ENCODE measurements at places on chromosomes 5 and 9.

- DNase-seq, result no peak
These were observed 29.9 kb downstream of the DPYSL3 start for GRCh38 chr5:147479949-147480348.

DNA sequence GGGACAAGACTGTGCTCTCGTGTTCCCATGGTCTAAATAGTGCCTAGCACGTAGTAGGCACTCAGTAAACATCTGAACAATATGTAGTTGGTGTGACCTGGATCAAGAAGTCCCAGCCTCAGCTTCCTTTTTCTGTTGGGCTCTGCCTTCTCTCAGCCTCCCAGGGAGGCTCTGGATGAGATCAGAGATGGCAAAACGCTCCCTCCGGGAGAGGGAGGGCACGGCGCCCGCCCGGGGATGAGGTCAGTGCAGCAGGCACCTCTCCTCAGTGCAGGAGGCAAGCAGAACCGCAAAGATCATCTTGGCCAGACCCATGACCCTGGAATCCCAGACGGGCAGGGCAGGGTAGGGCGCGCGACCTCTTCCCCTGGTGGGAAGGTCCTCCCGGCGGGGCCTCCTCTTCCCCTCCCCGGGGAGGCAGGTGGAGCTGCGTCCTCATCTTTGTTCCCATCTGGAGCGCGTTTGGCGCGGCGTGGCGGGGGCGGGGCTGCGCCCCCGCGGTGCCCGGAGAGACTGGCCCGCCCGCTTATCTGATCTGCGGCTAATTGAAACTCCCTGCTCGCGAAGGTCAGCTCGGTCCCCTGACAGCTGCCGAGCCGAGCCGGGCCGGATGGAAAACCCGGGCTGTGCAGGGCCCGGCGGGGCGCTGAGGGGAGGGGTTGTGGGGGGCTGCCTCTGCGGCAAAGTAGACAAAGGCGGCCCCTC, 60.9 kb downstream of the CXXC5 start:
- DNase-seq, result no peak

GRCh38 chr5:10546186-10546585, 17.7 kb upstream of the ANKRD33B start:
- no peak for DNase-seq

DNA sequence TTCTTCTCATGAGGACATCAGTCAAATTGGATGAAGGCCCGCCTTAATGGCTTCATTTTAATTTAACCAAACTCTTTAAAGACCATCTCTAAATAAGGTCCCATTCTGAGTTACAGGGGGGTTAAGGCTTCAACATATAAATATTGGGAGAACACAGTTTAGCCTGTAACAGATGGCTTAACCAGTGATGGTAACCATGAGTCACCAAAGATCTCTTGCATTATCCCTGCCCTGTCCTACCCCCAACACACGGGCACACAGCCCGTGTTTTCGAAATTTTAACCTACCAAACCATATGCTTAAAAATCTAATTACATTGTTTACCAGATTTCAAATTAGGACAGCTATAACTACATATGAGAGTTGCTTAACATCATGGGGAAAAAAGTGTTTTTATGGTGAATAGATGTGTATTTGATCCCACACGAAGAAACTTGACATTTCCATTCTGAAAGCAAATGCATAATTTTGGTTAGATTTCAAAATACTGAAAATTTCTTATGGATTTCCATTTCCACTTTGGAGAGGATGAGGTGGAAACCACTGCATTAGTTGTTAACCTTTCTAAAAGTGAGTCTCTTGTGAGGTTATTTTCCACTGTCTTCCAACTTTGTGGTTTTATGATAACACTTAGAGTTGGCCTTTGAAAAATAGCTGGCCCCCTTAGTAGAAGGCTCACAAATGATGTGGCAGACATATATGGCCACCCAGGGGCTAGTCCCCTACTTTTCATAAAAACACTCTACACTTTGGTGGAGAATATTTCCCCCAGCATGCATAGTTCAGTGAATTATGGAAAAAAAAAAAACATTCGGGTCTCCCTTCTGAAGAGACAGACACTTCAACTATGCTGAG, 849.3 kb downstream of the TLE1 start:
- DNase-seq, result no peak

- no peak for DNase-seq
These were observed 314.4 kb upstream of the EFNA5 start for GRCh38 chr5:107985144-107985543.

GRCh38 chr5:26763215-26763614, 275.2 kb downstream of the CDH9 start:
- DNase-seq, result no peak

DNA sequence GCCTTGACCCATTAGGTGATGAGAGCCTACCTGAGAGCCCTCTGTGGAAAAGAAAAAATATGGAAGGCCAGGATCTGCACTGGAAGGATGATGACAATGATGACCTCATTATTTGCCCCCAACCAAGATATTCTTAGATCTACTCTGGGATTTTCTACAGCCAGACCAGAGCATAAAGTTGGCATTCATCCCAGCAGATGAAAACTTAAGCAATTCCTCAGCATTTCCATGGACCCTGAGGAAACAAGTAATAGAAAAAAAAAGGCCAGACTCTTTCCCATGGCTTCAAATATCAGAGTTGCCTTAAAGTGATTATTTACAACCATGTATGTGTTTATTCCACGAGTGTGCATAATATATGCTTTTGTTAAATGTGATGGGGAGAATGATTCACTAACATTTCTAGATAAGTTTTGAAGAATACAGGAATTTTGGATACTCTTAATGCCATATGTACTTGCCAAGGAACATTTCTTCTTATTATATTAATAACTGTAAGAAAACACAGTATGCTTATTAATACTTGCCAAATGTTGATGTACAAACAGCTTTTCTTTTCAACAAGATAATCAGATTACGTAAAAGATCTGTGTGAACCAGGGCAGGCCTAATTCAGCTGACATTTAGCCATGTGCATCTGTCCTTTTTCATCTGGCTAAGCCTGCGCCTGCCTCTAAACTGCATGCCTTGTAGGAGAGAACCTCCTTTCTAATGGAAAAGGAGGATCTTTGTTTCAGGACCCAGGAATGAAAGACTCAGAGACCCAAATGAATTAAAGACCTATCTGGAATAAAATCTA, 94.8 kb downstream of the ARRDC3 start:
- DNase-seq, result no peak

Measured in activated CD8-positive, alpha-beta memory T cell treated with anti-CD3 and anti-CD28 coated beads for 4 hours (primary cell).